GM13976 (cell line): ENCODE measurements at places on chromosomes 5 and 9.

DNA sequence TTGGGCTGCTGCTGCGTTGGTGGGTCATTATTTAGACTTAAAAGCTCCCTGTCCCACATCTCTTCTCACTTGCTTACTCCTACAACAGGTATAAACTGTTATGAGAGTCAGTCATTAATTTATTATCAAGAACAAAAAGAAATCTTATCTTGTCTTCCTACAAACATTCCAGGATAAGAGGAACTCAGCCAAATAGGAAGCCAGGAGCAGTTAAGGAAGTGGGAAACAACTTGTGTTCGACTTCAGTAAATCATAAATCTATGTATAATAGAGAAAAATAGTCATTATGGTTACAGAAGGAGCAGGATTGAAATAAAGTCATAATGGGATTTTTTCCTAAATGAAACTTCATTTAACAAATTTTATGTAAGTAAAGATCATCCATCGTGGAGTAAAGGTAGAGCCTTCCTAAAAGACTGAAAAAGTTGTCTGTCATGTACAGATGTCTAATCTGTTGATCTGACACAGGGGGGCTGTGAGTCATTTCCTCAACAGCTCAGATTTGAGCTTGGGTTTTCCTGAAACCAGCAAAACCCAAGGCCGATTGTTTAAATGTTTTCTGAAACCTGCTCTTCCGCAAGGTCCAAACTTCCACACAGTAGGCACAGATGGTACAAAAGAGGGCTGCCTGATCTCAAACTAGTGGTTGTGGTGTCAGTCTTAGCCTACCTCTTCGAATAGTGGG is 25.3 kb upstream of the LRRTM2 start:
- no peak for DNase-seq

GRCh38 chr5:147857302-147858129 is 21.0 kb upstream of the SCGB3A2 start:
- DNase-seq: peak; percentile 15

- DNase-seq: peak; percentile 45
Observed at GRCh38 chr5:79697222-79698170, 7.9 kb downstream of the CMYA5 start.

GRCh38 chr9:114722081-114722621 is 40.2 kb upstream of the TEX48 start:
- DNase-seq: no peak

DNA sequence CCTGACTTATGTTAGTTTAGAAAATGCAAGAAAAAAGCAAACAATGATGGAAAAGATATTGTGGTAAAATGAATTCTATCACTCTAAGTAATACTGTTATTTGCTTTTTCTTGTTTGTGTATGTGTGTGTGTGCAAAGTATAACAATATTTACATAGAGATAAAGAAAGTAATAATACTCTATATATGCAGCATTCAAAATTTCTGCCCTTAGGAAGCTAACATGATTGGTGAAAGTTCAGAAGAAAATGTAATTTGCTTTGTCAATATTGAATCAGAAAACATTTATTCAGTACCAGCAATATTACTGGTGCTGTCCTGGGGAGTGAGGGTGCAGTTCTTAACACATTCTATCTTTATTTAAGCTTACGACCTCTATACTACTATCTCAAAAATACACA is 12.9 kb upstream of the PRDM9 start:
- DNase-seq: no peak

GRCh38 chr9:34710023-34710422 is at the start of gene CCL21:
TSS of gene CCL21 (minus strand) at chr9:34710136. CDS start at chr9:34710066, 70 bp downstream.
- DNase-seq: no peak

DNA sequence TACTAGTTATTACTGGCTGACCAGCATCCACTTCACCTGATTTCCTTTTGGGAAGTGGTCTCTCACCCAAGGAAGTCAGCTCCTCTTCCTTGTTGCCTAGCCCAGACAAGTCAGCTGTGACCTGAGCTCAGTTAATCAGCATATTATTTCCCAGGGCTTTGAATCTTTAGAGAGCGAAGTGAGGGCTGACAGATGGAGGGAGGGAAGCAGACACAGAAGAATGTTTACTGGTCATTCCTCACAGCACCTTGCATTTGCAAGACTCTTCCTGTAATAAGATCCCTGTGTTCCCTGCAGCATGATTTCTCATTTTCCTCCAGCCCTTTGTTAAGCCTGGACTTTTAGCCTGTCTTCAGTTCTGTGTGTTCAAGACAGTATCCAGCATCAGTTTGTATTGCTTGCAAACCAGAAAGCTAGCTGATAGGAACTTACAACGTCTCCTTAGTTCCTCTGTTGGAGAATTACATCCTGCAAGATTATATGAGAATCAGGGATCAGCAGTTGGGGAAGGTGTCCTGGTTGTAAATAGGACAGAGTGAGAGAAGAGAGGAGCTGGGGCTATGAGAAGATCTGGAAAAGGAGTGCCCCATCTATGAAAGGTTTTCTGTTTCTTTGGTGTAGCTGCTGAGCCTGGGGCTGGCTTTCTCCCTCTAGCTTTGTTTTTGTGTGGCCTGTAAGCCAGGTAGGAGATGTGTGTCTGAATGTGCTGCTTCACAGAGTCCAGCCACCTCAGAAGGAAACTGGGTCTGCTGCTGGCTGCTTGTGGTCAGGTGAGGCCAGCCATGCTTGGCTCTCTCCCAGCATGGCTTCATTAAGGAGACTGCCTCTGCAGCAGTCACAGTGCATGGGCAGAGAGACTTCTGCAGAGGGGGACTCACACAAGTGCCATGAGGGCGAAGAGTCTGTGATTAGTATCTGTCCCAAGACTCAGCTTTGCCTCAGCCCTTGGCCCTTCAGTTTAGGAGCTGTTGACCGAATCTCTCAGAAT is 50.3 kb downstream of the MAN2A1 start:
- peak; percentile 6 for DNase-seq

- no peak for DNase-seq
Observed at GRCh38 chr5:167866797-167867196, 424.6 kb upstream of the WWC1 start.

- no peak for DNase-seq
Observed at GRCh38 chr9:95721061-95721531, 154.4 kb upstream of the ERCC6L2 start.

GRCh38 chr9:121074370-121075250 is at the start of gene CNTRL:
TSS of gene CNTRL (plus strand) at chr9:121074955. CDS start at chr9:121088327, 13,372 bp downstream.
- peak; percentile 91 for DNase-seq

- no peak for DNase-seq
Observed at GRCh38 chr9:137293482-137294090, 8.5 kb downstream of the NRARP start.

- no peak for DNase-seq
Observed at GRCh38 chr5:133145436-133146170, 93.8 kb downstream of the HSPA4 start.

DNA sequence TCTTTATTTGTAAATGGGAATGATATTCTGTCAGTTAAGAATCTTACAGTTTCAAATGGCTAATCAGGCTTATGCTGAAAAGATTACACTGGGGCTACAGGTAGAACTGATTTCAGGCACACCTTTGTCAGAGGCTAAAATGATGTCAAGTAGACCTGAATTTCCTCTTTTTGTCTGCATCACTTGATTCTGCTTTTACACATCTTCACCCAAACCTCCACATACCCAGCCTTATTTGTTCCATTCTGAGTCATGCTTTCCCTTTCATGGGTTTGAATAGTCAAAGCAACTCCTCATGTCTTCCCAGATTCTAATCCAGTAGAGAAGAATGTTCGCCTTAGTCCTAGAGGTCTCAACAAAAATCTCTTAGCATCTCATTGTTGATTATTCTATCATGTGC is 156.4 kb downstream of the CWC27 start:
- peak; percentile 10 for DNase-seq

DNA sequence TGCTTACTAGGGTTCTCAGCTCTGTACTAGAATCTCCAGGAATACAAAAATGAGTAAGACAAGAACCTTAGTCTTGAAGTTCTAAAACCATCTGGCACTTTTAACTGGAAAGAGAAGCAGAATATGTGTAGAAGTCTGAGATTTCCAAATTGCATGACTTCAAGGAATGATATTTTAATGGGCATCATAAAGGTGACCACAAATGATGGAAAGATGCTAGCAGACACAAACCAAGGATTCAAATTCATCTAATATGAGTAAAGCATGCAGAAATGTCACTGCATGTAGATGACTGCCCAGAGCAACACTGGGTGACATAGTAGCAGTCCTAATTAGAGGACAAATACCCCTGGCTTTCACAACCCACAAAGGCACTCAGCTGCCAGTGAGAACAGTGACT is 117.2 kb downstream of the RPS23 start:
- no peak for DNase-seq

DNA sequence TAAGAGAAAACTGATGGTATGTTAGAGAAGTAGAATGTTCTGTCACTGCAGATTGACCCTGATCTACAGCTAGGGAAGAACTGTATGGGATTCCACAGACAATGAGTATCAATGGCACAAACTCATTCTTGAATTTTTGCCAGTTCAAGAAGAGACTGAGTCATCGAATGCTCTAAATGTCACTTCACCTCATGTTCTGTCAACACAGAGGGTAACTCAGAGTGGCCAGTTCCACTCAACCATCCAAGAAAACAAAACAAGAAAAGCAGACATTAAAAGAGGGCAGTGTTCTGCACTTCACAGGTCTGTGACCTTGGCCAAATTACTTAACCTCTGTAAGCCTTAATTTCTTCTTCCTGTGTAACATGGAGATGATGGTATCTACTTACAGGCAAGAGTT is 132.2 kb upstream of the HMHB1 start:
- no peak for DNase-seq

GRCh38 chr5:72138943-72139521 is 31.8 kb downstream of the MAP1B start:
- DNase-seq: no peak

DNA sequence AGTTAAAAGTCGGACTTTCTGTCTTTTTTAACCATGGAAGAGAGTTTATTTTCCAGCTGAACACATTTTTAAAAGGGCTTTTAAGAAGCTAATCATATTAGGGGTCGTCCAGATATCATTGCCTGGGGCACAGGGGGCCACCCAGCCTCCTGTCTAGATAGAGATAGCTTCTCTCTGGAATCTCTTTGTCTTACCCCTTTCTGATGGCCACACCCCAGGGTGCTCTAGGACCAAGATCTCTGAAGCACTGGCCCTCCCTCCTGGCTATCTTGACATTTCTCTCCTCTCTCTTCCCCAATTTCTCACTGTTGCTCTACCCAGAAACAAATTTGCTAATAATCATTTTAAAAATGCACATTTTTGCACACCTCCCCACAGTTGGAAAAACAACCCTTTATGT is 204.4 kb downstream of the NXNL2 start:
- DNase-seq: no peak

GRCh38 chr5:168852329-168852728 is 273.2 kb upstream of the PANK3 start:
- no peak for DNase-seq
